Psoas muscle (tissue), 8 donors: ENCODE measurements at places on chromosomes 16 and 17. TPM values are rescaled to one million over a fixed set of nuclear protein-coding genes. Genes with fewer than 3 reads are reported as not detected.
A peak's percentile ranks its signal among the peaks of the same experiment; 100 is the strongest.

- no peak for DNase-seq
- peaks cover 13% of the 10 kb centered on the region for H3K4me1 ChIP-seq
- H3K36me3 ChIP-seq: no peaks in the 10 kb centered on the region
- no peak overlapping the region for H3K4me3 ChIP-seq
- H3K27me3 ChIP-seq: no peaks in the 10 kb centered on the region
- peak overlapping the region; percentile 50 for H3K27ac ChIP-seq
Measured at GRCh38 chr17:55584055-55584685, 72.9 kb upstream of the SMIM36 start.

Gene OR4D1
- not detected for total RNA-seq

Gene RGS9
- 4.8 TPM for total RNA-seq

GRCh38 chr16:2526135-2526534, 5.1 kb downstream of the CEMP1 start:
- H3K4me3 ChIP-seq: no peak overlapping the region
- H3K4me1 ChIP-seq: peaks cover 9% of the 10 kb centered on the region
- DNase-seq: no peak
- no peaks in the 10 kb centered on the region for H3K36me3 ChIP-seq

Gene C17orf67
- 0.40 TPM for total RNA-seq

DNA sequence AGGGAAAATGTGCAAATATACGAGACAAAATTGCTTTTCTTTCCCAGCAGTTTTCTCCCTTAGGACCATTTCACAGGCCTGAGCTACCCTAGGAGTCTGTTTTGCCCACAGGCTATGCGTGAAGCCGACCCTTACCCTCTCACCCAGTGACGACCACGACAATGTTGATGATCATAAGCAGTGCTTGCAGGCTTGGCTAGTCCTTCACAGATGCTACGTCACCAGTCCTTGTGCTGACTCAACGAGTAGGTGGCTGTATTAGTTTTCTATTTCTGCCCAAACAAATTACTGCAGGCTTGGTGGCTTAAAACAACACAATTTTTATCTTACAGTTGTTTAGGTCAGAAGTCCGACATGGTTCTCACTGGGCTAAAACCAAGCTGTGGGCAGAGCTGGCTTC, 574.6 kb upstream of the HSBP1 start:
- H3K4me3 ChIP-seq: no peak overlapping the region
- no peak for DNase-seq
- no peak overlapping the region for H3K27ac ChIP-seq
- H3K27me3 ChIP-seq: no peaks in the 10 kb centered on the region
- no peaks in the 10 kb centered on the region for H3K36me3 ChIP-seq

DNA sequence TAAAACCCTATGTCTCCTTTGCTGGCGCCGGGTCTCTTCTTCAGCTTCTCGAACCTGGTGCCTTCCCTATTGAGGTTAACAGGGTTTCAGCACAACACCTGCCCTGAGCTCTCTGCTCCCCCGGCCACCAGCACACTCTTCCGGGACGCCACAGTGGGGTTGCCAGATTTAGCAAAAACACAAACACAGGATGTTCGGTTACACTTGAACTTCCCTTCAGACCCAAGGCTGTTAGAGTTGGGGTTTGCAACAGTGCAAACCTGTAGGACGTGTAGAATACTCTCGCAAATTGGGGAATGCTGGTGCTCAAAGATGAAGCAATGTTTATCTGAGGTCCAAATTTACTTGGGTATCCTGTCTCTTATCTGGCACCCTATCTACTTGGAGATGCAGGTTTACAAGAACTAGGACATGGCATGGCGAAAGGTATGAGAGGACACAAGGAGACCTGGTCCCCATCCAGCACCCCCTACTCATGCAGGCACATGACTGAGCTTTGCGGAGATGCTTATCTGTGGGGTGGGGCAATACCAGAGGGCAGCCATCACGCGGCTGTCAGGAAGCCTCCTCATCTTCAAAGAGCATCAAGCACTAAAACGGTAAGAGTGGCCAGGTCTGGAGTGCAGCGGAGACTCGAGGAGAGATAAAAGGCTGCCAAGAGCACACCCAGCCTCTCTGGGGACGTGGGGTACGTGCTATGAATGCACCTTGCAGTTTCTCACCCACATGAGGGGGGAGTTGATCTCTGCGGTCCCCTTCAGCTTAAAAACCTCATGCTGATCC, 52.8 kb downstream of the SDK2 start:
- no peak overlapping the region for H3K4me3 ChIP-seq
- DNase-seq: no peak
- peaks cover 2% of the 10 kb centered on the region for H3K27me3 ChIP-seq
- H3K4me1 ChIP-seq: no peaks in the 10 kb centered on the region
- H3K36me3 ChIP-seq: no peaks in the 10 kb centered on the region

Gene IFI35
- 6.5 TPM for total RNA-seq

Gene GAS2L2
- total RNA-seq: 0.10 TPM

Gene GPR179
- 1.0 TPM for total RNA-seq

DNA sequence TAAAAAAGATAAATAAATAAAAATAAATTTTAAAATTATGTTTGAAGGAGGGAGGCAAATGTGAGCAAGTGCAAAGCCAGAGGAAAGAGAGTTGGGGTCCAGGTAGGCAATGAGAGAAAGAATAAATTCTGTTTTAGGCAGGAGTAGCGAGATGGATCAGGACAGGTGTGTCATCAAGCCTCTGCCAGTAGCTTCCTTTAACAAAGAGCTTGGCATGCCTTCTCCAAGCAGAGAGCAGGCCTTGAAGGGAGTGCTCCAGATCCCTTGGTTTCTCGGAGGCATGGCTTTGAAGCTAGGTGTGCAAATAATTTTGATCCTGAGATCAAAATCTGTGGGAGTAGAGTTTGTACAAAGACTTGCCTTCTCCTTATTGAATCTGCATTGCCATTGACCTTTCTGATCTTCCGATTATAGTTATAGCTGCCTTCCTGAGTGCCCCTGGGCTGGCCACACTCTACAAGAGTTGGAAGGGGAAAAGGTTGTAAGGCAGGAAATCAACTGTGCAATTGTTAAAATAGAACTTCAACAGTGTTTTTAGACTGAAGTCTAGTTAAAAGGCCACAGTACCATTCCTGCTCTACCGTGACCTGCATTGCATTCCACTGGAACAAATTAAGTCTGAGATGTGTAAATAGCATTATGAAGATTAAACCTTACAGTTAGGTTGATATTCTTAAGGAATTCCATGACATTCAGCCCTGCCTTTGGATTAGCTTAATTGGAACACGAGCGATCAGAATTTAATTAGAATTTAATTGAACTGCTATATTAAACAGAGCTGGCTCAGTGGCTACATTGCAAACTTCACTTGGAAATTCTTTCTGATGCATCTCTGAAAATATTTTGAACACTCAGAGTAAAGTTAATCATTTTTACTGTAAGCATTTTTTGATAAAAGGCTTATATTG, 33.7 kb downstream of the IQCK start:
- H3K4me3 ChIP-seq: no peak overlapping the region
- H3K4me1 ChIP-seq: peaks cover 13% of the 10 kb centered on the region
- H3K27ac ChIP-seq: peak overlapping the region; percentile 19
- no peaks in the 10 kb centered on the region for H3K27me3 ChIP-seq
- no peak for DNase-seq

- no peak overlapping the region for H3K27ac ChIP-seq
- H3K4me1 ChIP-seq: no peaks in the 10 kb centered on the region
- no peaks in the 10 kb centered on the region for H3K36me3 ChIP-seq
- DNase-seq: no peak
- no peaks in the 10 kb centered on the region for H3K27me3 ChIP-seq
Measured at GRCh38 chr17:41354536-41354935, 3.9 kb upstream of the KRT33A start.

- no peak overlapping the region for H3K27ac ChIP-seq
- H3K36me3 ChIP-seq: no peaks in the 10 kb centered on the region
- no peak overlapping the region for H3K4me3 ChIP-seq
- peak; percentile 25 for DNase-seq
- peaks cover 88% of the 10 kb centered on the region for H3K27me3 ChIP-seq
- no peaks in the 10 kb centered on the region for H3K4me1 ChIP-seq
Measured at GRCh38 chr17:79355165-79355564, 255.7 kb downstream of the RBFOX3 start.

Gene LAT
- 1.9 TPM for total RNA-seq

GRCh38 chr17:76917829-76918228, 49.6 kb downstream of the MGAT5B start:
- H3K27me3 ChIP-seq: peaks cover 6% of the 10 kb centered on the region
- no peak overlapping the region for H3K4me3 ChIP-seq
- H3K36me3 ChIP-seq: no peaks in the 10 kb centered on the region
- peak; percentile 67 for DNase-seq

GRCh38 chr17:78831688-78832540, 8.7 kb downstream of the USP36 start:
- no peak for DNase-seq
- no peak overlapping the region for H3K4me3 ChIP-seq
- H3K36me3 ChIP-seq: peaks cover 100% of the 10 kb centered on the region
- no peaks in the 10 kb centered on the region for H3K4me1 ChIP-seq

GRCh38 chr16:28185696-28186095, 26.1 kb downstream of the XPO6 start:
- DNase-seq: no peak
- H3K4me1 ChIP-seq: peaks cover 41% of the 10 kb centered on the region
- no peaks in the 10 kb centered on the region for H3K27me3 ChIP-seq

- no peaks in the 10 kb centered on the region for H3K4me1 ChIP-seq
- H3K27ac ChIP-seq: no peak overlapping the region
- no peak for DNase-seq
- no peaks in the 10 kb centered on the region for H3K27me3 ChIP-seq
Measured at GRCh38 chr16:30928390-30928789, 5.0 kb downstream of the FBXL19 start.

Gene KRT39
- not detected for total RNA-seq

GRCh38 chr17:35529866-35530265, 7.6 kb downstream of the SLFN12L start:
- no peak overlapping the region for H3K27ac ChIP-seq
- no peaks in the 10 kb centered on the region for H3K27me3 ChIP-seq
- H3K4me3 ChIP-seq: no peak overlapping the region

Gene KRTAP1-4
- not detected for total RNA-seq

Gene ASPA
- total RNA-seq: 4.8 TPM

Gene SDR42E2
- total RNA-seq: not detected

Gene RASL10B
- total RNA-seq: 10.1 TPM

DNA sequence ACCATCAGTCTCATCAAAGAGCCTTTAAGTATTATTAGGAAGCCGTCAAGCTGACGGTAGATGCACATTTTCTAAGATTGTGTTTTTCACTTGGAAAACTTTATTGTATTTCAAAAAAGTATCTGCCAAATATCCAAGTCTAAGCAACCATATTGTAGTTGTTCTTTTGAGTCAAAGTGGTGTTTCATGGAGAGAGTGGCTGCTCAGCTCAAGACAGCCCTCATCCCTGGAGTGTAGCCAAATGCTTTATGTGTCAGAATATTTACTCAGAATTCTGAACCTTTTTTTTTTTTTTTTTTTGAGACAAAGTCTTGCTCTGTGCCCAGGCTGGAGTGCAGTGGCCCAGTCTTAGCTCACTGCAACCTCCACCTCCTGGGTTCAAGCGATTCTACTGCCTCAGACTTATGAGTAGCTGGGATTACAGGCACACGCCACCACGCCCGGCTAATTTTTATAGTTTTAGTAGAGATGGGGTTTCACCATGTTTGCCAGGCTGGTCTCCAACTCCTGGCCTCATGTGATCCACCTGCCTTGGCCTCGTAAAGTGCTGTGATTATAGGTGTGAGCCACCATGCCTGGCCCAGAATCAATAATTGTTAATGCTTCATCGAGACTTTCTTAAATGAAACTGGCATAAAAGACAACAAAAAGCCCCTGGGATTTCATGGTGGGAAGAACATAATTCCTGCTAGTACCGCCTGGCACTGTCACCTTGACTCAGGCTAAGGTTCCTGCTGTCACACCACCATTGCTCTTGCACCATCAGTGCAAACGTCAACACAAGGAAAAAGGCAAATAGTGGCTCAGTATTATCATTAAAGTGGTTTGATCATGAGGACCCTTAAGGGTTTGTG, 45.5 kb downstream of the PRKCA start:
- H3K4me3 ChIP-seq: no peak overlapping the region
- no peaks in the 10 kb centered on the region for H3K36me3 ChIP-seq
- peaks cover 14% of the 10 kb centered on the region for H3K4me1 ChIP-seq
- no peaks in the 10 kb centered on the region for H3K27me3 ChIP-seq

Gene KRTAP4-6
- total RNA-seq: not detected

Gene SMIM36
- total RNA-seq: not detected

Gene MARF1
- total RNA-seq: 91.5 TPM

Gene KRTAP16-1
- total RNA-seq: not detected

GRCh38 chr17:21285164-21286065, 904 bp downstream of the MAP2K3 start:
- no peaks in the 10 kb centered on the region for H3K27me3 ChIP-seq
- H3K4me3 ChIP-seq: peak overlapping the region; percentile 89
- H3K4me1 ChIP-seq: peaks cover 56% of the 10 kb centered on the region
